ENCODE measurements at places on chromosomes 5 and 9. TPM values are rescaled to one million over a fixed set of nuclear protein-coding genes. Genes with fewer than 3 reads are reported as not detected.

GLRA1 gene
- not detected for total RNA-seq

LOX gene
- total RNA-seq = 0.51 TPM

- no peak for DNase-seq
- H3K4me1 ChIP-seq = no peaks in the 10 kb centered on the region
- no peak overlapping the region for H3K27ac ChIP-seq
- no peaks in the 10 kb centered on the region for H3K36me3 ChIP-seq
- H3K27me3 ChIP-seq = no peaks in the 10 kb centered on the region
These were observed 32.8 kb upstream of the ADCY2 start for GRCh38 chr5:7363067-7363677.

DNA sequence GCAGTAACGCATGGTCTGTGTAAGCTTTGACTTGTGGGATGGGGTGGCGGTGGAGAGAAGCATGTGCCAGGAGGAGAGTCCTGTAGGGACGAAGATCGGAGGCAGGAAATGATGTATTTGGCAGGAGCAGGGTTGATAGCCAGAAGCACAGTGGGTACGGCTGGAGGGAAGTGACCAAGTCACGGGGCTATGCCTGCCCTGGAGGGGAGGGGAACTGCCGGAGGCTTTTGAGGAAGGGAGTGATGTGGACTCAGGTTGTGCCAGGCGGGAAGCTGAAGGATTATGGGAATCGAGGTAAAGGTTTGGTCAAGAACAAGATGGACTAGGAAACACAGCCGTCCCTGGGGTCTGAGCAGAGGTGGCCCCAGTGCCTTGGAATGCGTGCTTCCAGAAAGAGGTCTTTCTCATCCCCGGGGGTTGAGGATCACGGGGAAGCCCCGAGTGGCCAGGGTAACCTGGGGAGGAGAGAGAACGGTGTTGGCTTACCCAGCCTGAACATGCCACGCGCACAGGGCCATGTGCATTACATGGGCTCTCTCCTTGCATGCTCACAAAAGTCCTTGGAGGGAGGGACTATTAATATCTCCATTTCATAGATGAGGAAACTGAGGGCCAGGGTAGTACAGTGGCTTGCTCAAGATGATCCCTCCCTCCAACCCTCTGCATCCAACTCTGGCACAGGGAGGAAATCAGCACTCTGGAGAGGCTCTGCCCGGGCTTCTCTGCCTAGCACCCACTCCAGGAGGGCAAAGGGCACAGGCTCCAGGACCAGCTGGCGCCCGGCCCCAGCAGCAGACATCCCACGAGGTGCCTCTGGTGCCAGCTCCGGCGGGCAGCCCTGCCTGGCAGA is 253.8 kb downstream of the PBX3 start:
- H3K27ac ChIP-seq = no peak overlapping the region
- no peak for DNase-seq
- no peak overlapping the region for H3K4me3 ChIP-seq

- peaks cover 13% of the 10 kb centered on the region for H3K36me3 ChIP-seq
- no peaks in the 10 kb centered on the region for H3K27me3 ChIP-seq
- H3K27ac ChIP-seq = no peak overlapping the region
- H3K4me1 ChIP-seq = no peaks in the 10 kb centered on the region
- no peak overlapping the region for H3K4me3 ChIP-seq
- DNase-seq = no peak
These were observed 55.0 kb downstream of the CD180 start for GRCh38 chr5:67141644-67142043.

GRCh38 chr5:112154940-112155686 is 264.0 kb downstream of the EPB41L4A start:
- DNase-seq = no peak
- no peaks in the 10 kb centered on the region for H3K27me3 ChIP-seq
- no peaks in the 10 kb centered on the region for H3K36me3 ChIP-seq
- H3K27ac ChIP-seq = no peak overlapping the region
- H3K4me3 ChIP-seq = no peak overlapping the region

GRCh38 chr9:130433168-130433946 is 11.4 kb upstream of the ASS1 start:
- DNase-seq = peak; percentile 10
- H3K27ac ChIP-seq = no peak overlapping the region
- H3K4me3 ChIP-seq = peak overlapping the region; percentile 27
- H3K27me3 ChIP-seq = peaks cover 80% of the 10 kb centered on the region
